ENCODE measurements at places on chromosomes 2 and 18.

DNA sequence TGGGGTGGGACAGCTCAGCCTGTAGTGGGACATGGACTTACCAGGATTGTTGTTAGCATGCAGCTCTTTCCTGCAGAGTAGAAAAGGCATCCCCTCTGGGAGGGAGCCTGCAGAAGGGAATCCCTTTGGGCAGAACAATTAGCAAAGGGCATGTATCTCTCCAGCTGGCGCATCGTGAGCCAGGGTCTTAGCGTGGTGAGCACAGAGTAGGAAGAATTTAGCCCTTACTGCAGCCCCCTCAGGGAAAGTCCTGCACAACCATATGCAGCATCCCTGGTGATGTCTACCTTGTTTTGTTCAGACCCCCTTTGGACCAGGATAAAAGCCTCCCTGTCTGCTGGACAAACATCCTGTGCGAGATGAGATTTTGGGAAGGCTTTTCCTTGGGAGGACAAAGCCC lies 292.1 kb downstream of the SLC4A3 start:
- no peak for DNase-seq

DNA sequence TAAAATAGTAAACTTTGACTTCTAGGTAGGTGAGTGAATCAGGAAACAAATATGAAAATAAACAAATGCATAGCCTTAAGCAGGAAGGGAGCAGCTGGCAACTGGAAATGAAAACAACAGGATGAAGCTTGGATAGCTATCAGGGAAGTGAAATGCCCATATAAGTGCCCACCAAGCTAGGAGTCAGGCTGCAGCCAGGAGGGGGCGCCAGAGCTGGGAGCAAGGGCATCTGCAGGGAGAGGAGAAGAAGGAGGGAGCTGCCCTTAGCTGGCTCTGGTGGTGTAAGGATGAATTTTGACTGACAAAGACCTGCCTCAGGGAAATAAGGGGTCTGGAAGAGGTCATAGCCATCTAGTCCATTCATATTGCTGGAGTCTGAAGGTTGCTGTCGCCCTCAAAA lies 298.3 kb downstream of the TDRD15 start:
- peak; percentile 6 for DNase-seq

GRCh38 chr2:61340242-61340641 lies 130.6 kb downstream of the USP34 start:
- no peak for DNase-seq

DNA sequence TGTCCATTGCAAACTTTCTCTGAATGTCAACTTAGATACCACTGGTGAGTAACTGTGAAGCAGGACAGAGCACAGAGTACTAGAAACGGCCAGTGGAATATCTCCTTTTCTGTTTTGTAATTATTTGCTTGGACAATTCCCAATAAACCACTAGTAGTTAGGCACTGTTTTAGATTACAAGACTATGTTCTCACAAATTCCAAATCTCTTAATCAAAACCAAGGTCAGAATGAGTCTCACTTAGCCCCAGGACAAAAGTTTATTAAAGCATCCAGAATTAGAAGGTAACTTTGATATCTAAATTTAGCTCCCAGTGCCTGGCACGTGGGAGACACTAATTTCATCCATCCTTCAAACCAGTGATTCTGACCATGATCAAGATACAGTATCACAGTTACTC lies 89.0 kb downstream of the ZNF521 start:
- no peak for DNase-seq

DNA sequence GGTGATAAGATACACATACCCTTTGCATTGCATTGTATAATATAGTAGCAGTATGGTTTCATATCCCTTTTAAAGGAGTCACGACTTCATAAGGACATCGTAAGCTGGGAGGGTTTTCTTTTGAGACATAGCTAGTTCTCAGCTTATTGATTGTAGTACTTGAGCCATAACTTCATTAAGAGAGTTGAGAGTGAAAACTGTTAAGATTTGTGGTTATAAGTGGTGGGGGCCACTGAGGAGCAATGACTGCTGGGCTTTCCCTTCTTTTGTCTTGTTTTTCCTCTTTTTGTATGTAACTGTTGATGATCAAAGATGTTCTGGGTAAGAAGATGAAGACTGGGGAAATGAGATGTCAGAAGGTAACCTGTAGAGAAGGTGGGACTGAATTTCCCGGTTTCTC lies 11.0 kb downstream of the EIF5B start:
- DNase-seq: no peak

DNA sequence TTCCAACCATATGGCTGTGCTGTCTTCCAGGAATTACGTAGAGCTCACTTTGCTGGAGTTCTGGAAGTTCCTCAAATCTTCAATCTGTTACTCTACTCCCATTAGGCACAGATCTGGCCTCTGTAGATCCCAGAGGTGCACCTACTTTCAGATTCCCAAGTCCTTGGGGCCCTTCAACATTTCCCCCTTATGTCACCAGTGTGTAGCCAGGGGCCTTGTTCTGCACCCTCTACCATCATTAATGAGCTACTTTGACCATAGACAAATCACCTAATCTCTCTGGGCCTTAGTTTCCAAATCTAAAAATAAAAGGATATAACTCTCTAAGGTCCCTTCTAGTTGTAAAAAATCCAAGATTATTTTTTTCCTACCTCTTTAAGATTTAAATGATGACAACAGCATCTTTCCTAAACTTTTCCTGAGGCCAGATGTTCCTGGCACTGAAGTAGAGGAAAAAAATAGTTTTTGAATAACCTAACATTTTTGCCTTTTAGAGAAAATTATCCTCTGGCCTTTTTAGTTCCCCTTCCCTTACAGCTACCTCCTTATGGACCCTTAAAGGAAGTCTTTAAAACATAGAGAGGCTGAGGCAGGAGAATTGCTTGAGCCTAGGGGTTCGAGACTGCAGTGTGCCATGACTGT lies 31.0 kb upstream of the WIPF1 start:
- no peak for DNase-seq

DNA sequence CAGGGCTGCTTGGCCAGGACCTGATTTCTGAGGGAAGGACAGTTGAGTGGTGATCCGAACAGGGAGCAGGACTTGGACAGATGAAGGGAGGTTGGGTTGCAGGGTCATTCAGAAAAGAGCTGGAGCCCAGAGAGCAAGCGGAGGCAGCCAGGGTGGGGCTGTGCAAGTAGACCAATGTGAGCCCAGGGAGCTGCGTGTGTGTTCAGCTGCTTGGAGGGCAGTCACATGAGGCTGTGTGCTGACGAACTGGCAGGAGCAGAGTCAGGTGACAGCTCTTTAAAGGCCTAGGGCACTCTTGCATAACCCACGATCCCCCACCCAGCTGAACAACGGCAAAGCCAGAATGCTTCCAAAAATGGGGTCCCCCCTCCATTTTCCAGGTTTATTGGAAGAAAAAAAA lies 4.6 kb upstream of the MLPH start:
- peak; percentile 93 for DNase-seq

- no peak for DNase-seq
Measured at GRCh38 chr2:39546937-39547336, 109.9 kb upstream of the MAP4K3 start.

DNA sequence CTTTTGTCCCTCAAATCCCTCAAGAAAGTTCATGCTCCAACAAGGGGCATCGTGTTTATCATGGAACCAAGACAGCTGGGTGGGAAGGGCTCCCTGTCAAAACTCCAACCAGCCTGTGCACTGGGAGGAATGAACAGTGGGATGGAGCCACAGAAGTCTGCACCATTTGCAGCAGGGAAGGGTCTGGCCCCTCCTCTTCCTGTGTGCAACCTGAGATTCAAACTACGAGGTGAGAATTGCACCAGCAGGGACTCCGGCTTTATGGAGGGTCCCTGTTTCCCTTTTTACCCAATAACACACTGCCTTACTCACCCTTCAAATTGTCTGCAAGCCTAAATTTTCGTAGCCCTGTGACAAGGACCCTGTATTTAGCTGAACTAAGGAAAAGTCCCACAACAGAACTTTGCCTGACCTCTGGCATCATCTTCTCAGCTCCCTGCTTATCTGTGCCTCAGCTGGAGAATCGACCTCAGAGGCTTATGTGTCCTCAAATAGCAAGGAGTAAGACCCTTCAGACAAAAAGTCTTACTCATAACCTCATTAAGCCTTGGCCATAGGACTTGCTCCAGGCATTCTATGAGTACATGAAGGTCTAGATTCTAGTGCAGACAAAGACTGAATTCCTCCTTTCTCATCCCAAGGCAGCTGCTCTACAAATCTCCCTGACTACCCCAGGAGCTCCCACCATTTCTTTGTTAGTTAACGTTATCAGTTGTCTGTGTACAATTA lies 178.3 kb upstream of the SERPINE2 start:
- no peak for DNase-seq

Measured in small intestine (tissue), 16 donors.